ENCODE measurements at places on chromosomes 2 and 18.

- DNase-seq, result no peak
Measured at GRCh38 chr2:14779252-14779651, 146.7 kb downstream of the LRATD1 start.

DNA sequence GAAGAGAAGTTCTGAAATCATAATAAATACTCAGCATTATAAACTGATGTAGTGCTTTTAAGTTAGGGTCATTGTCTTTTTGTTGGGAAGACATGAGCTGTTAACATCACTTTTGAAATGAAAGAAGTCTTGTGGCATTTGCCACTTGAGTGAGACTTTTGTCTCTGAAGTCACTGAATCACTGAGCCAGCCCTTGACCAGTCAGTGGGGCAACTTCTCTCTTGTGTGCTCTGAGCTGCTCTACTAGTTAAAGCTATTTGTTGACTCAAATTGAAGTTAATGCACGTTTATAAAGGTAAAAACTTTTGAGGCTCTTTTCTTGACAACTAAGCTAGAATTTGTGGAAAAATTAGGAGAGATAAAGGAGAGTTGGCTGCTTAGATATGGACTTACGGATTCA is 6.7 kb downstream of the WDR43 start:
- DNase-seq, result no peak

DNA sequence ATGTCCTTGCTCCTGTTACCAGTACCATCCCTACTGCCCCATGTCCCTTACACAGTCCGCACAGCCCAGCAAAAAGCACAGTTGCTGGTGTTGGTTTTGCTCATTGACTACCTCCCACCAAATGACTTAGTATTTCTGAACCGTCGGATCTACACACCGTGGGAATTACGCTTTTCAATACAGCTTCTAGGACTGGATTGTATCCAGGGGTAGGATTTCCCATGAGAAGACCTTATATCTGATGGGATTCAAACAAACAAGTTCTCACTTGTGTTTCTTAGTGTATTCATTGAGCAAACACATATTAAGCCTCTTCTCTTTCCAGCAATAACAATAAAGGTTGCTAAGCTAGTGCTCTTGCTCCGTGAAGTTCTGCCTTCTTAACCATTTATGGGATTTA is 25.8 kb downstream of the TRAPPC12 start:
- no peak for DNase-seq

- no peak for DNase-seq
Measured at GRCh38 chr2:1968988-1969700, 224.8 kb upstream of the PXDN start.

- no peak for DNase-seq
Measured at GRCh38 chr2:54457323-54458023, 1.3 kb downstream of the SPTBN1 start.

DNA sequence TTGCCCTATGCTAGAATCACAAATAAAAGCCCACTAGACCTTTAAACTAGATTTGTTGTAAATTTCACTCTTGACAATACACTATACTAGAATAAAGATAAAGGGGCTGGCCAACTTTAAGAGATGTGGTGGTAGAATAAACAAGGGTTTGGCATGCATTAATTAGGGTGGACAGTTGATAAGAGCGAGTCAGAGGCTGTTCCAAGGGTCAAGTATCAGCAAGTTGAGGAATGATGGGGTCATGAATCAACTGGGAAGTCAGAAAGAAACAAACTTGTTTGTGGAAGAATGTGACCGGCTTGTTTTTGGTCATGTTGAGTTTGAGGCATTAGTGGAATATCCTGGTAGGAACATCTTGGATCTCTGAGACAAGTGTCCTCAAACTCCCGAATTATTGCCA is 398.3 kb upstream of the TNP1 start:
- no peak for DNase-seq

DNA sequence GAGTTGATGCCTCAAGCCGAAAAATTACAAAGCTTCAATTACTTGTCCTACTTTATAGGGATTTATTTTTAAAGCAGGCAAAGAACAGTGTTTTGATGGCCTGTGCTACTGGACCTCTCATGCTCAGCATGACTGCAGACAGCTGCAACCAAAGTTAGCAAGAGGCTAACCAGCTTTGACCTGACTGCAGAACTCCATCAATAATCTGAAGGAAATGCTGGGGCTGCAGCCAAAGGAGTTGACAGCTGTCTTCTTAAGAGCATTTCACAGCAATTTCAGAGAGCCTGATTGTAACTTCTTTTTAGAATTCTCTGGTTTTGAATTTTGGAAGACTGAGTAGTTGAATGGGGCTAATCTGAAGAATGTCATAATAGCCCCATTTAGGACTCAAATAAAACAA is 46.5 kb upstream of the SESTD1 start:
- no peak for DNase-seq

- DNase-seq, result no peak
Measured at GRCh38 chr18:8942909-8943545, 159.5 kb upstream of the NDUFV2 start.

GRCh38 chr2:78870343-78870967 is 155.0 kb upstream of the REG3G start:
- DNase-seq, result no peak

- DNase-seq, result no peak
Measured at GRCh38 chr2:146576339-146577111, 1268.3 kb upstream of the ACVR2A start.

DNA sequence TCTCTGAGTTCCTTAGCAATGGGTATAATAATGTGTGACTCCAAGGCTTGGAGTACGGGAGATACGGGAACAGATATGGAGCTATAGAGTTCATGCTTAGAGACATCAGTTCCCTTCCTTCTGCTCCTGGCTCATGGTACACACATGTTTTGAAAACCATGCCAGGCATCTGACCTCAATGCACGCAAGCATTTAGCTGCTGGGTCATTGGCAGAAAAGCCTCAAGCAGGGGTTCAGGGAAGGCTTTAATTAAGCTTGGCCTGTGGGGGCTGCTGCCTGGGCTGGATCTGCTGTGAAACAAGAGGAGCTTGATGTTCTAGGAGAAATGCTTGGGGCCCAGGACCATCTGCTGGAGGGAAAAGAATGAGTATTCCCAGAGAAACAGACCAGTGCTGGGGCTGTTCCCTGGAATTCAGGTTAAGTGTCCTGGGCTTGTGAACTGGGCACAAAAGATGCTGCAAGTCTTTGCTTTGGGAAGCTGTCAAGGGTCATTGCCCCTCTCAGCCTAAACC is 3.2 kb downstream of the ALLC start:
- DNase-seq, result no peak

DNA sequence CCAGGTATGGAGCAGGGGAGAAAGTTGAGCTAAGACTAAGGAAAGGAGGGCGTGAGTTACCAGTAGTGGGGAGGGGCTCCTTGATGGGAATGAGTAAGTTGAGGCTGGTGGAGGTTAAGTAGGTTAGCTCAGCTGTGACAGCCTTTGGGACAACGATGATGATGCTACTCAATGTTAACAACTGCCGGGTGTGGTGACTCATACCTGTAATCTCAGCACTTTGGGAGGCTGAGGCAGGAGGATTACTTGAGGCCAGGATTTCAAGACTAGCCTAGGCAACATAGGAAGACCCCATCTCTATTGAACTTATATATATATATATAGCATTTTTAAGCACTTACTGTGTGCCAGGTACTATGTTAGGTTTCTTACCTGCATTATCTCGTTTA is 48.4 kb downstream of the HK2 start:
- no peak for DNase-seq

DNA sequence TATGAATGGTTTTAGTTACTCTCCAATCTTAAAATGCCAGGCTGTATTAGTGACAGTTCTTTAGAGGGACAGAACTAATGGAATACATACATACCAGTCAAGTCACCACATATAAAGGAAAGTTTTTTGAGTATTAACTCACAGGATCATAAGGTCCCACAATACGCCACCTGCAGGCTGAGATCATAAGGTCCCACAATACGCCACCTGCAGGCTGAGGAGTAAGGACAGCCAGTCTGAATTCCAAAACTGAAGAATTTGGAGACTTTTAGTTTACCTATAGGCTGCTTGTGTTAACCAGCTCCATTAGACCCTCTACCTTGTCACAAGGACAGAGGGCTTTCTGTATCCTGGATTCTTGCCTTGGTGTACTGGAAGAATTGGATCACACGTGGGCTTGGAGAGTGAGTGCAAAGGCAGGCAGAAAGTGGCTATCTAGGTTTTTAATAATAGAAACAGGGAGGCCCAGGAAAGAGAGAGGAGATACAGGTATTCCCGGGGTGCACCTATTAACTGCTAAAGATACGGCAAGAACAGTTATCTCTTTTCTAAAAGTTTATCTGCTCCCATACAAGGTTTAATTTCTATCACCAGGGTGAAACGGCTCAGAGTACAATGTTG is 234.9 kb upstream of the CYRIA start:
- no peak for DNase-seq

- no peak for DNase-seq
Measured at GRCh38 chr2:66789741-66790140, 354.8 kb downstream of the MEIS1 start.

- no peak for DNase-seq
Measured at GRCh38 chr2:128366713-128367511, 48.2 kb upstream of the HS6ST1 start.

- peak; percentile 21 for DNase-seq
Measured at GRCh38 chr2:111194835-111195621, 74.3 kb downstream of the BCL2L11 start.

Measured in activated CD8-positive, alpha-beta memory T cell treated with anti-CD3 and anti-CD28 coated beads, Interleukin-2, amount 10 ng/mL, durations not matched to agents 7 days and 5 days (primary cell).